Epithelial cell of esophagus (primary cell): ENCODE measurements at places on chromosomes 16 and 17.

- DNase-seq = no peak
These were observed 469.6 kb upstream of the HSBP1 start for GRCh38 chr16:83338138-83338537.

DNA sequence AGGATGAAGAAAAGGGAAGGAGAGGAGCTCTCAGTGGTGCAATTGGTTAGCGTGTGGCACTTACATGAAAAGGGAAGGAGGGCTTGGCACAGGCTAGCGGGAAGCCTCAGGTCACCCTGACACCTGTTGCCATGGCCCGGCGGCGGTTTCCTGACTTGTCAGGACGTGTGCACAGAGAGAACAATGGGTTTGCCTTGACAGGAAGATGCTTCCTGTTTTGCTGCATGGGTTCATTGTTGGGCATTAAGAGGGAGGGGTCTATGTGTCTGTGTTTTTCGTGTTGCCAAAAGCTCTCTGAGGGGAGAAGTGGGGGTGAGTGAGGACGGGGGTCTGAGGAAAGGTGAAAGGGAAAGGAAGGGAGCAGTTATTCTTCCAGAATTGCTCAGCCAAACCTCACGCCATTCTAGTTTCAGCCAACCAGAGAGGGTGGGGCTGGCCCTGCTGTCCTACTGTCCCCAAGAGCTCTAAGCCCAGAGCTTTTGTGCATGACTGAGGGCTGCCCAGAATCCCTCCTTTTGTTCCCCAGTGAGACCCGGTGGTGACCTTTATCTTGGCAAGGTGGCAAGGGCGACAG lies 17.1 kb upstream of the CCR7 start:
- peak; percentile 91 for DNase-seq

DNA sequence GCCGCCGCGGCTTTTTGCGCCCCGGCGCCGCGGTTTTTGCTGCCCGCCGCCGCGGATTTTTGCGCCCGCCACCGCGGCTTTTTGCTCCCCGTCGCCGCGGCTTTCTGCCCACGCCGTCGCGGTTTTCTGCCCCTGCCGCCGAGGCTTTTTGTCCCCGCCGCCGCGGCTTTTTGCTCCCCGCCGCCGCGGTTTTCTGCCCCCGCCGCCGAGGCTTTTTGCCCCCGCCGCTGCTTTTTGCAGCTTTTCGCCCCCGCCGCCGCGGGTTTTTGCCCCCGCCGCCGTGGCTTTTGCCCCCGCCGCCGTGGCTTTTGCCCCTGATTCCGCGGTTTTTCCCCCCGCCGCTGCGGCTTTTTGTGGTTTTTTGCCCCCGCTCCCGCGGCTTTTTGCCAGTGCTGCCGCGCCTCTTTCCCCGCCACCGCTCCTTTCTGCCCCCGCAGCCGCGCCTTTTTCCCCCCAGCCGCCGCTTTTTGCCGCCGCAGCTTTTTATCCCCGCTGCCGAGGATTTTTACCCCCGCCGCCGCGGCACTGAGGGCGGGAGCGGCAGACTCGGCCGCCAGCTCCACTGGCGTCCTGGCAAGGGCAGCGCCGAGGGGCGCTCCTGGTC lies 518.6 kb upstream of the WSB1 start:
- DNase-seq = no peak

- DNase-seq = no peak
These were observed 2.0 kb downstream of the SIAH1 start for GRCh38 chr16:48383009-48383876.

DNA sequence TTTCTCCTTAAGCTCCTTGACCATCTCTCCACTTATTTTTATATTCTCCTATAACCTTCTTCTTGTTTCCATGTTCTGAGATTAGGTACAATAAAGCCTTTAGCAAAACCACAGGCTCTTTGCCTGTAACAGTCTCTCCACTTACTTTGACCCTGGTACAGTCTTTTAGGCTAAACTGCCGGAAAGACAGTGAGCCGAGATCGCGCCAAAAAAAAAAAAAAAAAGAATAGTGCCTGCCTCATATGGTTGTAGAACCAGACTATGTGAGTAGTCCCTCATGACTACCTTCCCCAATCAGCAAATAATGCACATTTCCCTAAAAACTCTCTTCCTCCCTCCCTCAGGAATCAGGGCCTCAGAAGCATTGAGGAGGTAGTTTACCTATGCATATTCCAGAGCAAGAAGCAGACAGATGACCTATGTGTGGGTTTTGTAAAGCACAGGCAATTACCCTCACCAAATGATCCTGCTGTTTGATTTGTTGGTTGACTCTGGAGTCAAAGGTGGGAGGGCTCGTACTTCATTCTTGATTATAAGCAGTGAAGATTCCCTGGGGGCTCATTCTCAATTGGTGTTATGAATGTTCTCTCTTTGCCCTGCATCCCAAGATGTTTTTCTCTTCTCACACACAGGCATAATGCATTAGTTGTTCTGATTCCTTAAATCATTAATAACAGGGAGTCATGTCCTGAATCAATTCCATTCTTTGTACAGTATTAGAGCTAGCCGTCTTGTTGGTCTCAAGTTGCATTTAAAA lies 8.9 kb upstream of the NME1 start:
- no peak for DNase-seq

DNA sequence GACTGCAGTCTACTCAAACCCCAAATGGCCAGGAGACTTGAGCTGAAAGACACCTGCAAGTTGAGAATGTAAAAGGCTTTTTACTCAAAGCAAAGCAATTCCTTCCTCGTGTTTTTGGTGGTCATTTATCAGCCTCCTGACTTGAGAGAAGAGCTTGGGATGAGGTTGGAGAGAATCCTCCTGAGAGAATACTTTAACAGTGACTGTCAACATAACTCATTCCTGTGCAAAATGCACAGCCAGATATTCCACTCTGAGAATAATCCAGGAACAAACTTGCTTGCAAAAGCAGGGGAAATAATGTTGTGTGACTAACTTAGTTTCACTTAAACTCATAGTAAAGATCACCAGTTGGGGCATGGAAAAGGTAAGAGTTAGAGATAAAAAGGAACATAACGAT lies 53.4 kb downstream of the SNTB2 start:
- peak; percentile 8 for DNase-seq

DNA sequence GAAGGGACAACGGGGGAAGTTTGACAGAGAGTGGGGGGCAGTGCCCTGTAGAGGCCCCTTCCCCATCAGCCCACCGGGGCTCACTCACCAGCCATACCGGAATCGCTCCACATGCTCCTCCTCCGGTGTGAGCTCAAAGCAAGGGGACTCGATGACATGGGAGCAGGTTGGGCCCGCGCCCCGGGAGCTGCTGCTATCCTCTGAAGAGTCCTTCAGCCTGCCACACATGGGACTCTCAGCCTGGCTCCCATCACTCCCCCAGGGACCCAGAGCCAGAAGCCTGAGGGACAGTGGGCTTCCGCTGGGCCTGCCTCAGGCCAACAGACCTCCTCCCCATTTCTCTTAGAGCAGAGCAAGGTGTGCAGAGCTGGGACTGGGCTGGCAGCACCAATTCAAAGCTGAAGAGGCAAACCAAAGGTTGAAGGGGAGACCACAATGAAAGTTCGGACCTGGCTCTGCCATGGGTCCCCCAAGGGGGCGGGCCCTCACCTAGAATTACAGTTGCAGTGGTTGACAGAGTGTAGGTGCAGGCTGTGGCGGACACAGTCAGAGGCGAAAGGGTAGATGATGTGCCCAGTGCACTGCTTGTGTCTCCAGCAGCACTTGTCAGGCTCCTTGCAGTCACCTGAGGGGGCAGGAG lies 7.3 kb downstream of the PROCA1 start:
- no peak for DNase-seq

DNA sequence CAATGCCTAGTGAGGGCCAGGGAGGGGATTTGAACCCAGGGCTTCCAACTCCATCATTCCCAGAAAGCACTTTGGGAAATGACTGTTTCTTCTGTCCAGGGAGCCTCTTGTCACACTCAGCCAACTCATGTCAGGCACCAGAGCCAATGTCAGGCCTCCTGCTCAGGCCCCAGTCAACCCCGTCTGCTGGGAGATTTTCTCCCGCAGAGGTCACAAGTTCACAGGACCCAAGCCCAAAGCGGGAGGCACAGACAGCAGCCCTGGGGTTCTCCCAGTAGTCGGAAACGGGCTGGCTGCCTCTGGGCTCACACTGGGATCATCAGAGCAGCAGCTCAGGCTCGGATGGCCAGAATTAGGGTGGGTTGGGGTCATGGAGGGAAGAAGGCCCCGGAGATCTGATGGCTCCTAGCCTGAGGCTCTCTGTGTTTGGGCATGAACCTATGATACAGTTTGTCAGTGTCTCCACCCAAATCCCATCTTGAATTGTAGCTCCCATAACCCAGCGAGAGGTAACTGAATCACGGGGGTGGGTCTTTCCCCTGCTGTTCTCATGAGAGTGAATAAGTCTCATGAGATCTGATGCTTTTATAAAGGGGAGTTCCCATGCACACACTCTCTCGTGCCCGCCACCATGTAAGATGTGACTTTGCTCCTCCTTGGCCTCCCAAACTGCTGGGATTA lies 255.5 kb downstream of the PARN start:
- no peak for DNase-seq

GRCh38 chr16:79355600-79356358 lies 244.8 kb downstream of the MAF start:
- no peak for DNase-seq

- DNase-seq = peak; percentile 51
These were observed 1.0 kb downstream of the IRX3 start for GRCh38 chr16:54285414-54286089.

- no peak for DNase-seq
These were observed 17.4 kb downstream of the LASP1NB start for GRCh38 chr17:38942696-38943334.

DNA sequence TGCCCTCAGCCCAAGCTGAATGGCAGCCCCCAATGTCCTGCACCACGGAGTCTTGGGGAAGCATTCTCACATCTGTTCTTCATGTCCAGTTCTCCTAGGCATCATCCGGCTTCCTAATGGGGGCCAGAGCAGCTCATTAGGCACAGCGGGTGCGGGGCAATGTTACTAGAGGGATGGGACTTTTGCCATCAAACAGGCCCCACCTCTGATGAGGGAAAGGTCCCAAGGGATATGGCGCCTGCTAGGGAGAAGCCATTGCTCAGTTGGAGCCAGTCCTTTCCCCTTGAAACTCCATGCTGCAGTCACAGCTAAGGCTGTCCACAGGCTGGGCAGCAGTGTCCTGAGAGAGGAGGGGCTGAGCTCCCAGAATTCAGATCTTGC lies 1.7 kb upstream of the DPH1 start:
- no peak for DNase-seq

DNA sequence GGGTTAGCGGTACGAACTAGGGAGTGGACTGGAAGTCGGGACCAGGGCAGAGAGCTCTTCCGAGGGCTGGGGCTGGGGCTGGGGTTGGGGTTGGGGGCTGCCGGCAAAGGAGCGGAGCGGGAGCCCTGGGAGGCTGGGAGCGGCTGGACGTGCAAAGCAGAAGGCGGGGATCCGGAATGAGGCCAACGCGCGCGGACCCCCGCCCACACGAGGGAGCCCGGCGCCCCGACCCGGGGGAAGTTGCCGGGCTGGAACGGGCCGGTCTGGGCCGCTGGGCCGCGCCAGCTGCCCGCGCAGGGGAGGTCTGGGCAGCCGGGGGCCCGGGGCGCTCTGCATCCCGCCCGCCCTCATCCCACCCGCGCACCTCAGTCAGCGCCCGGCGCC lies 323 bp downstream of the ST3GAL2 start:
- no peak for DNase-seq
